Dermis microvascular lymphatic vessel endothelial cell (primary cell): ENCODE measurements at places on chromosomes 6 and 20. TPM values are rescaled to one million over a fixed set of nuclear protein-coding genes. Genes with fewer than 3 reads are reported as not detected.

SIRPD gene
- not detected in 2 replicates for total RNA-seq

ID4 gene
- under 0.01 and 0.13 TPM in 2 replicates for total RNA-seq

SLC16A10 gene
- under 0.01 TPM in 1 of 2 replicates, not detected in the other for total RNA-seq

PKIB gene
- 0.13 TPM in 2 replicates for total RNA-seq

DLL1 gene
- 2.6 and 6.4 TPM in 2 replicates for total RNA-seq

GPR63 gene
- total RNA-seq, result under 0.01 TPM in 2 replicates

GPLD1 gene
- total RNA-seq, result 0.13 and 0.25 TPM in 2 replicates

SSTR4 gene
- not detected in 2 replicates for total RNA-seq

PPP1R3G gene
- total RNA-seq, result 0.39 and 0.89 TPM in 2 replicates

TP53TG5 gene
- not detected in 2 replicates for total RNA-seq

ULBP1 gene
- under 0.01 TPM in 2 replicates for total RNA-seq
